Neural crest cell (in vitro differentiated cells): ENCODE measurements at places on chromosomes 5 and 9. TPM values are rescaled to one million over a fixed set of nuclear protein-coding genes. Genes with fewer than 3 reads are reported as not detected.

- no peak for DNase-seq
Measured at GRCh38 chr5:158464383-158464782, 605.4 kb upstream of the CLINT1 start.

GRCh38 chr5:8134609-8135008 is 265.7 kb downstream of the MTRR start:
- DNase-seq: no peak

GRCh38 chr5:16642867-16643266 is 26.1 kb upstream of the RETREG1 start:
- no peak for DNase-seq

- DNase-seq: no peak
Measured at GRCh38 chr9:86667307-86667706, 280.0 kb downstream of the GAS1 start.

GRCh38 chr5:62167561-62168057 is 138.4 kb upstream of the KIF2A start:
- no peak for DNase-seq

GRCh38 chr9:18499980-18500379 is 26.0 kb downstream of the ADAMTSL1 start:
- DNase-seq: no peak

- no peak for DNase-seq
Measured at GRCh38 chr9:8349901-8350300, 550.3 kb upstream of the DMAC1 start.

DNA sequence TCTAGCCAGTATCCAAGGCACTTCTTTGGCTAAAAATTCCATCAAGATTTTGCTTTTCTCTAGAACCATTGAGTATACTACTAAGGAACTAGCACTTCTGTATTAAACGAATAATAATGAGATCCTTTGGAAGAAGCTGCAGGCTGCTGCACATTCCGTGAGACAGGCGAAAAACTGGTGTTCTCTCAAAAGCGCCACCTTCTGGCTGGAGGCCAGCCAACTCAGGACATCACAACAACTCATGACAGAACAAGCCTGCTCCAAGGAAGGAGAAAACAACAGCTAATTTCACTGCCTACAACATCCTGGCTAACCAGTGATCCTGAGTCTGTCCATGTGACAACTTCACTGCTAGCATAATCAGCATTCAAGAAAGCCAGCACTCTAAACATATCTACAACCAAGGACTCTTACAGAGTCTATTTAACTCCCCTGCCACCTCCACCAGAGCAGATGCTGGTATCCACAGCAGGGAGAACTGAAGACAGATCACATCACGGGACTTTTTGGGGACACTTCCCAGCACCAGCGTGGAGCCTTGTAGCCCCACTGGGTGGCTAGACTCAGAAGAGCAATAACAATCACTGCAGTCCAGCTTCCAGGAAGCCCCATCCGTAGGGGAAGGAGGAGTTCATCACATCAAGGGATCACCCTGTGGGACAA is 150.5 kb downstream of the YTHDC2 start:
- peak; percentile 22 for DNase-seq

DNA sequence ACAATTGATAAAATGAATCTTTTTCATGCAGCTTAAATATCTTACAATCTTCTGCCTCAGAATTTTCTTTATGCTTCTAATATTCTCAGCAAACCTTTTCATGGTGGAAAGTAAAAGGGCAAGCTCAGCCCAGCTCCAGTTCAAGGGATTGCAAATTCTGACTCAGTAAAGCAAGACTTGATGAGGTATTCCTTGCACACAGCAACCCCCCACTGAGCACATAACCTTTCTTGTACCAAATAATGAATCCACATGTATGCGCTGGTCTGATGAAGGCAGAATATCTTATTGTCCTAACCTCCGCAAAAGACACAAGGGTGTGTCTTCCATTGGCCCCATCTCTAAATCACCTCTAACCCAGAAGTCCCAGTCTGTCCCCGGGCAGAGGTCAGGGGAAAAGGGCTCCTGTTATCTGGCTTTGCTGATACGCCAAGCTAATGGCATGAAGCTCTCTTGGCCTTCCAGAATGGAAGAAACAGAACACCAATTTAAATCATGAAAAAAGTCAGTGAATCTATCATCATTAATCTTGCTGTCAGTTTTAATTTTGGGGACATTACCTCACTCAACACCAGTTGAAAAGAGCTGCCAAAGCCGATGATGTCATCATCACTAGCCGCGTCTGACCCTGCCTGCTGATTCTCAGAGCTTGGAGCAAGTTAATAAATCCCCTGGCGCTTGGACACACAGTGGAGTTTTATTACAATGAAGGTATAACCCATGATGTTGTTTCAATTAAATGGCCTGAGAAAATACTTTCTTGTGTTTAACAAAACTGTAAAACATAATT is 592.5 kb upstream of the CLINT1 start:
- DNase-seq: no peak

DNA sequence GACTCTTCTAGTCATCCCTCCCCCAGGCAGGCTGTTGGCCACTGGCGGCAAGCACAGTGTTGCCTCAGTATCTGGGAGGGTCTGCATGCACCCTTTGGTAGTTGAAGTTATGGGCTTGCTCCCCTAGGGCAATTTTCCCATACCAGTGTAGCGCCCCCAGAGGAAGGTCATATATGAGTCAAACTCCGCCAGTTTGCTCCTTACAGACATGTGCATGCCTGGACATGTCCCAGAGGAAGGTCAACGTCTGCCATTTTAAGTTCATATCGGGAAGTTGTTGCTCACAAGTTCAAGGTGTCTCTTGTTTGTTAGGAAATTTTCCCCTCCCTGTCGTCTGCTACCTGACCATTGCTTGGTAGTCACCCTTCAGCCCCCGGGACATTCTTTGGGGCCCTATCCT is 51.3 kb upstream of the MROH2B start:
- no peak for DNase-seq

- no peak for DNase-seq
Measured at GRCh38 chr5:151344088-151344487, 3.3 kb downstream of the SLC36A2 start.

DNA sequence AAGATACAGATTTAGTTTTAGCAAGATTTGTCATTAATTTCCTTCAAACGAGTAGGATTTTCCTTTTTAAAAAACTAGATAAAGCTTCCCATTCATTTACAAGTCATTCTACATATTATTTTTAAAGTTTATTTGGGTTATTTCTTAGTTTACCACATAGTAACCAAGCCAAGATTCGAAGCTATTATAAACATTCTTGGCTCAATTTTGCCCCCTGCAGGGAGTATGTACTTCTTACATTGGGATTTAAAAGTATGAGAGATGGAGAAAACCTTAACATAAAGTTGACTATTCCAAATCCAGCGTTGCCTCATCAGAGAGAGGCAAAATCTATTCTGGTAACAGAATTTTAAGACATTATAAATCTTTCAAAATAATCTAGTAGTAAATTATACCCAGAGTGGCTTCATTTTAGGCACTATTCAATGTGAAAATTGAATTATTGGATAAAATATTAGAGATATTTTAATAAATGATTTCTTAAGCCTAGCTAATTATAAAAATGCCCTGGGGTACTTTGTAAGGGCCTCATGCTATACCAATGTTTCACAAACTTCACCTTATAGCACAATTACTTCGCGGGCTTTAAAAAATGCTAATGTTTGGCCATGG is 39.1 kb downstream of the FBN2 start:
- DNase-seq: no peak

DNA sequence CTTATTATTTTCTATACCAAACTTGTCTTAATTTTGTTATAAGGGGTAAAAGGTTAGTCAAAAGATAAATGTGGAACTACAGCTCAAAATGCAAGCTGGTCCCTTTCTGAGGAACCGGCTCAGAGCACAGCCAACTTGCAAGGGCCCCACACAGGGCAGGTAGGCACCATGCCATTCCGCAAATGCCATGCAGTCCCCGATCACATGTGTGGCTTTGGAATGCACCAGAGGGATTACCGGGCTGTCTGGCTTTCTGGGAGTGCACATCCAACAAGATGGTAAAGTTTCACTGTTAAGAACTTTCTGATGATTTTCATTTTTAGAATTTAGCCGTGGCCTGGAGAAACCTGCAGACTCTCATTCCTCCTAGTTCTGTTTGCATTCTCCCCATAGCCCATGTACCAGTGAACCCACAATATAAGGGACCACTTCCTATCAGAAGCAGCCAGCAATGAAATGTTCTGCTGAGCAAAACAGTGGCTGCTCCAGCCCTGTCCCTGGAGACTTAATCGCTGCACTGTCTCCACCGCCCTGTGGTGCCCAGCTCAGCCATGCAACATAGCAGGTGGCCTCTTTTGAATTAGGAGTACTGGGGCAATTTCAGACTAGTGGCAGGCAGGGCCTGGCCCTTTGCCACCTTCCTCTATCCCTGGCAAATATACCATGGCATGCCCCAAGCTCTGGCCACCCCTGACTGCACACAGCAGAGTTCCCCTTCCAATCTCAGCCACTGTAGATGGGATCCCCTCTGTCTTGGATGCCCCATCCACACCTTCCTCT is 11.4 kb downstream of the SHB start:
- no peak for DNase-seq

DNA sequence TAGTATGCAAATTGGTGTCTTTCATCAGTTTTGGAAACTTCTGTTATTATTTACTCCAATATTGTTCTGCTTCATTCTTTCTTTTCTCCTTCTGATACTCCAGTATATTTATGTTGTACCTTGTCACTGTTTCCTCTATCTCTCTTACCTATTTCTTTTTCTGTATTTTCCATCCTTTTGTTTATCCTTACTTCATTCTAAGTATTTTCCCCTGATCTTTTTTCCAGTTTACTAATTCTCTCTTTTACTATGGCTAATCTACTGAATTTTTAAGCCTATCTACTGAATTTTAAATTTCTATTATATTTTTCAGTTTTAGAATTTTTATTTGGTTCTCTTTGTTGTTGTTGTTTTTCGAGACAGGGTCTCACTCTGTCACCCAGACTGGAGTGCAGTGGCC is 7.4 kb downstream of the SMIM3 start:
- no peak for DNase-seq

GRCh38 chr5:132828846-132829494 is 1.5 kb downstream of the SHROOM1 start:
- DNase-seq: no peak

GRCh38 chr5:79508354-79508753 is 5.6 kb downstream of the HOMER1 start:
- DNase-seq: no peak

GRCh38 chr5:122741681-122742080 is 33.2 kb upstream of the SNX2 start:
- DNase-seq: no peak

- no peak for DNase-seq
Measured at GRCh38 chr5:9617221-9617620, 12.9 kb downstream of the TAS2R1 start.

GRCh38 chr9:110835859-110836271 is 167.3 kb downstream of the MUSK start:
- DNase-seq: no peak

DNA sequence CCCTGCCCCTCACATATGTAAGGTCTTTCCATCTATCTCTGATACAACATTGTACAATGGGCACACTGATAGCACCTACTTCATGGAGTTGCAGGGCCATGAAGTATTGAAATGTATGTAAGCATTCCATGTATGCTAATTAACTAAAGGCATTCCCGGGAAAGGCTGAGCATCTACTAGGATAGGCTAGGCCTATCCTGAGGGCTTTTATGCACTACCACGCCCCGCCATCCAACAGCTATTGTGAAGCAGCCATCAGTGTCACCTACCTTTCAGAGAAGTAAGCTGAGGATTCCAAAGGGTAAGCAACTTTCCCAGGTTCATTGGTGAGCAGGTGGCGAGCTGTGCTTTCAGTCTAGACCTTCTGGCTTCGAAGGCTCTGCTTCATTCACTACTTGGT is 47.6 kb downstream of the NSG2 start:
- no peak for DNase-seq

DNA sequence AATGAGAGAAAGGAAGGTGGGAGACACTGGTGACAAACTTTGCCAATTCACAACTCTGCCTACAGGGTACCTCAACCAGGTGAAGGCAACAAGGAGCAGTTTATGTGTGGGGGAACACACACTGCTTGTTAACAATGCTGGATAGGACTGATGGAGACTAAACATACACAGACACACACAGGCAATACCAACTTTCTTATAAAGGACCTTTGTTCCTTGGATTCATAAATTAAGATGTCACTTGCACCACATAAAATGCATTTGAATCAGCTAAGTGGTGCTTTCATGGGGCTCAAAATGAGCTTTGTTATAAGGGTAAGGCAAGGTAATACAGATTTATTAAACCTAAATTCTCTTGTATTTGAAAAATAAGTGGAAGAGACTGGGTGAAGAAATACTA is 4.0 kb downstream of the TSTD2 start:
- DNase-seq: no peak

Gene ESM1
- total RNA-seq: not detected in 2 replicates

Gene ENC1
- 130 and 135 TPM in 2 replicates for total RNA-seq

Gene AQP7
- total RNA-seq: 0.57 and 0.98 TPM in 2 replicates

Gene AGXT2
- total RNA-seq: not detected in 2 replicates

Gene ADAM19
- total RNA-seq: 9.1 and 11.3 TPM in 2 replicates

Gene SPAAR
- total RNA-seq: not detected in 2 replicates

Gene PCDHB15
- total RNA-seq: 5.5 and 5.6 TPM in 2 replicates

Gene PRXL2C
- total RNA-seq: 5.9 and 6.7 TPM in 2 replicates

Gene PPP3R2
- total RNA-seq: not detected in 2 replicates
